ENCODE measurements at places on chromosomes 1 and 21. TPM values are rescaled to one million over a fixed set of nuclear protein-coding genes. Genes with fewer than 3 reads are reported as not detected.

The CELA3B gene
- not detected for total RNA-seq

The NBPF6 gene
- total RNA-seq, result not detected

The GFI1 gene
- total RNA-seq, result 47.7 TPM

The C1orf94 gene
- total RNA-seq, result not detected

The FMO3 gene
- total RNA-seq, result not detected

The ALX3 gene
- total RNA-seq, result not detected

The QSOX1 gene
- 18.3 TPM for total RNA-seq

The SLC44A5 gene
- total RNA-seq, result not detected

The RAD54L gene
- total RNA-seq, result 64.2 TPM

The SMCP gene
- total RNA-seq, result not detected

The EVA1C gene
- 9.3 TPM for total RNA-seq

The STX12 gene
- total RNA-seq, result 26.8 TPM

The NSUN4 gene
- total RNA-seq, result 31.3 TPM

The BTG2 gene
- total RNA-seq, result 114 TPM

The CFAP107 gene
- total RNA-seq, result not detected

The PTPRU gene
- 0.89 TPM for total RNA-seq

The C1orf141 gene
- 0.11 TPM for total RNA-seq

The CD244 gene
- 0.14 TPM for total RNA-seq

The TMOD4 gene
- total RNA-seq, result 2.3 TPM

The DNM3 gene
- total RNA-seq, result 1.4 TPM

The C1orf226 gene
- 0.16 TPM for total RNA-seq

The AQP10 gene
- total RNA-seq, result not detected

Data from activated CD4-positive, alpha-beta T cell treated with anti-CD3 and anti-CD28 coated beads for 36 hours (primary cell).